ENCODE measurements at places on chromosomes 1 and 21.

- peak; percentile 83 for ATAC-seq
Observed at GRCh38 chr1:110087812-110088738, 17.6 kb upstream of the ALX3 start.

- no peak for ATAC-seq
Observed at GRCh38 chr1:165853528-165854075, 26.2 kb downstream of the UCK2 start.

GRCh38 chr1:53729456-53730223 is 9.3 kb downstream of the GLIS1 start:
- no peak for ATAC-seq

- ATAC-seq: no peak
Observed at GRCh38 chr1:12095452-12096263, 32.6 kb downstream of the TNFRSF8 start.

- no peak for ATAC-seq
Observed at GRCh38 chr1:59688976-59689375, 125.8 kb upstream of the HOOK1 start.

- ATAC-seq: no peak
Observed at GRCh38 chr1:182170891-182171461, 109.5 kb upstream of the ZNF648 start.

DNA sequence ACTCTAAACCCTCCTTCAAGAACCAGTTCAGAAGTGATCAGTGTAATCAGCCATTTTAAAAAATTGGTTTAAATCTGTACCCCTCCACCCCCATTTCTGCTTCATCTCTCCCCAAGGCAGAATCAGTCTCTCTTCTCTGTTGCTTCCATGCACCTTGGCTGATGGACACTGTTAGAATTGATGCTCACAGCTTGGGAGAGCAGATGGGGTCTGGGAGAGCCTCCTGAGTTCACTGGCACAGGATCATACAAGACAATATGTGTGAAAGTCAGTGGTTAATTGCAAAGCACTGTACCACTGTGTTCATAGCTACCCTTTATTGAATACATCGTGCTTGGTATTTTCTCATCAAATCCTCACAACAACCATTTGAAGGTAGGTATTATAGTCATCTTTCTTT is 140.9 kb downstream of the ROR1 start:
- no peak for ATAC-seq

DNA sequence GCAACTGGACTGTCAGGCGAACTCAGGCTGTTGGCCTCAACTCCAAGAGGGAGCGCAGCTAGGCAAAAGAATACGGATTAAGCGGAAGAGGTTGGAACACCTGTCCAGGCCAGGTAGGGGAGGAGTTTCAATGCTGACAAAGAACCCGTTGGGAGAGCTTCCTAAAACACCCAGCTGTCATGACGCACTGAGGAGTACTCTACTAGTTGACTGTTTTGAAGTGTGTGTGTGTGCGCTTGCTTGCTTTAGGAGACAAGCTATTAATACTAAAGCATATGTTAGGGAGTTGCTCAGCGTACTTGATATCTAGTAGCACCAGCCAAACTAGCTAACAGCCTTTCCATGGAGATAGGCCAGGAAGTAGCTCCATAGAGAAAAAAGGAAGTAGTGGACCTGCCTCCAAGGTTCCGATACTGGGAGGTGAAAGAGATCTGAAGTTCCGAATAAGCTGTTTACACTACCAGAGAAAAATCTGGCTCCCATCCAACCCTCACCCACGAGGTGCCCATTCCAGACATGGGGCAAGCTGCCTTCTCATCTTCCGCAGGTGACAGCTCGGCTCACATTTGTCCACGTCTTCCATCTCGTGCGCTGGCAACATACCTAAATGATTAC is 974 bp upstream of the FNBP1L start:
- ATAC-seq: no peak

DNA sequence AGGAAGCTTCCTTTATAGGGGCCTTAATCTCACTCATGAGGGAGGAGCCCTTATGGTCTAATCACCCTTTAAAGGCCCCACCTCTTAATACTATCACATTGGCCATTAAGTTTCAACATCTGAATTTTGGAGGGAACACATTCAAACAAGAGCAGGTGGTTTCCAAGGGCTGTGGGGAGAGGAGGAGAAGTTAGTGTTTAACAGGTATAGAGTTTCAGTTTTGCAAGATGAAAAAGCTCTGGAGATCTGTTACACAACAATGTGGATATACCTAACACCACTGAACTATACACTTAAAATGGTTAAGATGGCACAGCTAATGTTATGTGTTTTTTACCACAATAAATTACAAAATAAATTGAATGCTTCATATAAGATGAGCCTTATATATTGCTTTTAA is 113.4 kb upstream of the DNAH14 start:
- no peak for ATAC-seq

- no peak for ATAC-seq
Observed at GRCh38 chr1:18266391-18266790, 158.8 kb downstream of the IGSF21 start.

DNA sequence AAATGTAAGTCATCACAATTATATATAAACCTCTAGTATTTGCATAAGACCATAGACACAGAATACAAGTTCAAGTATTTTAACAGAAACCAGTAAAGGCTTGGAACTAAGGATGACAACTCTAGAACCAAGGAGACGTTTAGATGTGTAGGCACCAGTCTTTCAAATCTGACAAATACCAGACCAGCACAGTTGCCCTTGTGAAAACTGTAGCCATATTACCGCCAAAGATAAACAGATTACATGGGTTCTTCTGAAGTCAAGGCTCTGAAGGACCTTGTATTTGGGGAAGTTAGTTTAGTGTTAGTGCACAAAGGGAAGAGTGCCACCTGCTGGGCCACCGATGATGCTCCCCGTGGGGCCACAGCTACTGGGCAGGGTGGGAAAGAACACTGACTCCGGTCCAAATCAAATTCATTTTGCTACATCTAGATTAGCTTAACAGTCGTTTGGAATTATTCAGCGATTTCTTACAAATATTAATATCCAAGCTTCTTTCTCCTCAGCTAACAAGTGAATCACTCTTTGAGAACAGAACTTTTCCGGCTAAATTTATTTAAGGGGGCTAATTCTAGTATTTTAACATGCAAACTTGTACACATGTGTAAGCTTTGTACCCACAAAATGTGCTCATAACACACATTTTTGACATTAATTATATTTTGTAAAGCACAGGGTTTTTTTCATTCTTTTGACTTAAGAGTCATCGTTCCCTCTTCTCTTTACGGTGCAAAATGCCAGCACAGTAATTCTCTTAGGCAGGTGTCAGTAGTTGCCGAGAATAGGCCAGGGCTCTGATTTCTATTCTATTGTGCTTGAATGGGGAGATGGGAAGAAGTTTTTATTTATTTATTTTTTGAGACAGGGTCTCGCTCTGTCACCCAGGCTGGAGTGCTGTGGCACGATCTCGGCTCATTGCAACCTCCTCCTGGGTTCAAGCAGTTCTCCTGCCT is 8.0 kb upstream of the NIBAN1 start:
- ATAC-seq: peak; percentile 54

DNA sequence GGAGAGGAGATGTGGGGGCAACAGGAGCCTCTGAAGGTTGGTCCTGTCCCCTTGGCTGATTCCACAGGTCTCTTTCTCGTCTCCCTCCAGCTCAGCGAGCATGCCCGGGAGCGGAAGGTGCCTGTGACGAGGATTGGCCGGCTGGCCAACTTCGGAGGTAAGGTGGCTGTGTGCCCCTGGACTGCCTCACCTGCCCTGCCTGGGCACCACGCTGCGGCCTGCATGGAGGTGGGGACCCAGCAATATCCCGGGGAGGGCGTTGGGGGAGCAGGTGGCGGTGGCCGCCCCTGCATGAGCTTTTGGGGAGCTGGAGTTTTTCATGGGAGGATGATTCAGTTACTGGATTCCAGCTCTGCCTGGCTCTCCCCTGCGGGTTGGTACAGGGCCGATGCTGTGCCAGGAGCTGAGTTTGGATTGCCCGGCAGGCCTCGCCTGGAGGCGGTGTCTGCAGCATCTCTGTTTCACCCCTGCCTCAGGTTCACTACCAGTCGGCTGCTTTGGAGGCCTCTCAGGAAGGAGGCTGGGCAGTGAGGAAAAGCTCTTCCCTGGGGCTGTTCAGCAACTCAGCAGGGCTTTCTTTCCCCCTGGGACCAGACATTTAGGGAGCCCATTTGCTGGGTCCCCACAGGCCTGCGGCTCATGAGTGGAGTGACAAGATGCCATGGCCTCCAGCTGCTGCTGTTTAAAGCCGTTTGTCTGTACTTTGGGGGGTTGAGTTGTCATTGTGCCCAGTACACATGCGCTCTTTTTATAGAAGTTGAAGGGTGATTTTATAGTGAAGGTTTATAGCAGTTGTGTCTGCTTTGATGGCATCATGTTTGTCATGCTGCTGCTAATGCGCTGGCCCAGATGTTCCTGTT is 25.7 kb downstream of the COQ8A start:
- ATAC-seq: no peak

DNA sequence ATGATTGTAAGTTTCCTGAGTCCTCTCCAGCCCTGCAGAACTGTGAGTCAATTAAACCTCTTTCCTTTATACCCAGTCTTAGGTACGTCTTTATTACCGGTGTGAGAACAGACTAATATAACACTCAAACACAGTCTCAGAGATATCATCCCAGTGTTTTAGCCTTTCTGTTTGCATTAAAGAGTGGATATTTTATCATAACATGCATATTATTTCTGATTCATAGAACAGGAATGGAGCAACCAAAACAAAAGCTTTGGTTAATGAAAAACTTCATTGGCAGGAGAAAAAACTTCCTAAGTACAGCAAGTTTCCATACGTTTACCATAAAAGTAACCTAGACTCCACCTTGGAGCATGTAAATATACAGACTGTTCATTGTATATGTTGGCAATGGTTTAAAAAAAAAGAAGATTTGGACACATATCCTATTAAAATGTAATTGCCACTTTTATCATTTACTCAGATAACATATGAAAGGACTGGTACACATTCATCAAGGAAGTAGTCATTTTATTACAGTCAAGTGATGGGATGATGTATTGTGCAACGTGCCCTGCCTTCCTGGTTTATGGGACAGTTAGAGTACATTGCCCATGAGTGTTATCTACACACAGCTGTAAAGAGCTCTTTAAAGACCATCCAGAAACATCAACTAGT is 144.8 kb downstream of the ETS2 start:
- peak; percentile 37 for ATAC-seq

GRCh38 chr1:37813529-37814145 is 5.6 kb upstream of the YRDC start:
- no peak for ATAC-seq

DNA sequence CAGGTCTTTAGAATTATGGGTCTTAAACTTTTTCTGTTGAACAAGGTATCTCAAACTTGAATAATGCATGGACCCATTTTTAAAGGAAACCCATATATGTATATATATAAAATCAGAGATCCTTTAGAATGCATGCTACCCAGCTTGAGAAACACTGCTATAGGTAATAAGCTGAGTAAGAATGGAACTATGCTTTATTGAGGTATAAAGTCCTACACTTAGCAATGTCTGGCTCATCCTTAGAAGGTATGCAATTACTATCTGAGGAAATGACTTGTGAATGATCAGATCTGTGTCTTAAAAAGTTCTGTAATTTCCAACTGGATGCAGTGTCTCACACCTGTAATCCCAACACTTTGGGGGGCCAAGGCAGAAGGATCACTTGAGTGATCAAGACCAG is 11.2 kb downstream of the TRAF3IP3 start:
- no peak for ATAC-seq

- ATAC-seq: no peak
Observed at GRCh38 chr1:233865902-233866301, 38.6 kb upstream of the SLC35F3 start.

DNA sequence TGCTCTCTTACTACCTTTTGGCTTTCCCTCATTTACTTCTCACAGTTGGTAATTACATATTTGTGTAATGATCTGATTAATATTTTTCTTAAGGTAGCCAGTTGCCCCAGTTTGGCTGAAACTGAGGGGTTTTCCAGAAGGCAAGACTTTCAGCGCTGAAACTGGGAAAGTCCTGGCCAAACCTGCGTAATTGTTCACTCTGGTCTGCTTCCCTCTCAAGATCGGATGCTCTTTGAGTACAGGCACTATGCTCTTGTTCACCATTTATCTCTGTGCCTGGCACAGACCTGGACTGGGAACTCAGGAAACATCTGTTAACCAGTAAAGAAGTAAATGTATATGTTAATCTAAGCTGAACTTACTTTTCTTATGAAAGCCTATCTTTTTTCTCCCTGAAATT is 209.6 kb upstream of the HOOK1 start:
- ATAC-seq: no peak

- no peak for ATAC-seq
Observed at GRCh38 chr1:105072850-105073249, 1323.2 kb downstream of the AMY1C start.

DNA sequence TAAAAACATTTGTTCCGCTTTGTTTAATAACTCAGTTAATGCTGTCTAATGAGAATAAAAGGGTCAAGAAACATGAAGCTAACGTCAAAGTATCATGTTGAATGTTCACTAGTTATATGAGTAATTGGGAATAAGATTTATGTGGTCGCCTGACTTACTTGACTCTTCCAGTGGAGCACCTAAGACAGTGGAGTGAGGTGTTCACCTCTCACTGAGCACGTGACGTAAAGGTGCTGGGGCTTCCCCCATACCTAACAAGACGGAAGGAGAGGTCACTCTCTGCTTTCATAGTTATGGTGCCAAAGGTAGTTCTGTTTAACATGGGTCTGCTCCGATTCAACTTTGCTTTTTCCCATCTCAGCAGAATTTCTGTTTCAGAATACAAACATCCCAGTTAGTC is 686 bp downstream of the KMO start:
- ATAC-seq: no peak

- ATAC-seq: no peak
Observed at GRCh38 chr1:24692351-24692980, 49.4 kb downstream of the SRRM1 start.

DNA sequence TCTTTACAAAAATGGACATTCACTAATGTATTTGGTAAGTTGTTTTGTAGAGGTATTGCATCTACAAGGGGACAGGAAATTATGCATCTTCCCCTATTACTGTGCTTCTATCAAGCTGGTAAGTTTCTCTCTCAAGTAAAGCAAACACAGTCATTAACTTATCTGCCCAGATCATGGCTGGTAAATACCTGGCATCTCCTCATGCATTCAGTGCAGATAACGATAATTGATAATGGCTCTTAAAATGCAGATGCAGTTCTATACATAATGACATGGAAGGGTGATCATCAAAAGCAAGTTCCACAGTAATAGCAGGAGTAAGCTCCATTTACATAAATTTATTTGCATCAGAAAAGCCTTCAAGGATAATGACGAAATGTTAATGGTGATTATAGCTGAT is 122.4 kb downstream of the SIPA1L2 start:
- ATAC-seq: peak; percentile 24

GRCh38 chr1:109491372-109491771 is 2.5 kb upstream of the CYB561D1 start:
- no peak for ATAC-seq

GRCh38 chr1:100538913-100539835 is 1.2 kb downstream of the GPR88 start:
- ATAC-seq: peak; percentile 74

Data from motor neuron (in vitro differentiated cells).